Fibroblast of lung (primary cell): ENCODE measurements at places on chromosomes 16 and 17. TPM values are rescaled to one million over a fixed set of nuclear protein-coding genes. Genes with fewer than 3 reads are reported as not detected.

GRCh38 chr17:15264542-15264941 is 584 bp downstream of the PMP22 start:
- no peak for DNase-seq

- DNase-seq = no peak
Measured at GRCh38 chr17:66840061-66840460, 5.1 kb downstream of the CACNG5 start.

The UMOD gene
- total RNA-seq = not detected in 2 replicates

DNA sequence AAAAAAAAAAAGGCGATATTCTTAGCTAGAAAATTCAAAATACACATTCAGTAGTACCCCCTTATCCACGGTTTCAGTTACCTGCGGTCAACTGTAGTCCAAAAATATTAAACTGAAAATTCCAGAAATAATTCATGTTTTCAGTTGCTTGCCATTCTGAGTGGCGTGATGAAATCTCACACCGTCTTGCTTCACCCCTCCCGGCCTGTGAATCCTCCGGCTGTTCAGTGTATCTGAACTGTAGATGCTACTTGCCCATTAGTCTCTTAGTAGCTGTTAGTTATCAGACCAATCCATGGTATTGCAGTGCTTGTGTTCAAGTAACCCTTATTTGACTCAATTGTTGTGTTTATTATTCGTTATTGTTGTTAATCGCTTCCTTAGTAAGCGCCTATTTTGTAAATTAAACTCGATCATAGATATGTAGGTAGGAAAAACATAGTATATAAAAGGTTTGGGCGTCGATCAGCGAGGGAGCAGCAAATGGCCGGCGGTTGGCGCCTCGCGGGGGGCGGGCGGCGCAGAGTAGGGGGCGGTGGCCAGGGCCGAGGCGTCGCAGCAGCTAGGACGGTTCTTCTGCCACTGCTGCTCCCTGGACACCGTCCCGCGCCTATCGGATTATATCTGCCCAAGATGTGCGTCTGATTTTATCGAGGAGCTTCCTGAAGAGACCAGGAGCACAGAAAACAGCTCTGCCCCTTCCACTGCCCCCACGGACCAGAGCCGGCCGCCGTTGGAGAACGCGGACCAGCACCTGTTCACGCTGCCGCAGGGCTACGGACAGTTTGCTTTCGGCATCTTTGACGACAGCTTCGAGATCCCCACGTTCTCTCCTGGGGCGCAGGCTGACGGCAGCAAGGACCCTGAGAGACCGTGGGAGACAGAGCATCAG is 39.8 kb upstream of the AKAP1 start:
- DNase-seq = no peak

DNA sequence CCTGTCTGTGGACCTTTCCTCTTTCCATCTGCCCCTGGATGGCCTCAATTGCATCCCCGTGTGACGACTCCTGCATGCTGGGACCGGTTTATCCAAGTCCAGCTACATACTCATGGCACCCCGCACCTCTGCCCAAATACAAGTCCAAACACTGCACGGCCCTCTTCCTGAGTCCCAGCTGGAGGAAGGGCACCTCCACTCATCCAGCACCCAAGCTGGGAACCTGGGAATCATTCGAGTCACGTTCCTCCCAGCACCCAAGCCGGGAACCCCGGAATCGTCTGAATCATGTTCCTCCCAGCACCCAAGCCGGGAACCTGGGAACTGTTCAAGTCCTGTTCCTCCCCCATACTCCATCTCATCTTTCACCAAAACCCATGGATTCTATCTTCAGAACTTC is 10.2 kb downstream of the TRARG1 start:
- no peak for DNase-seq

GRCh38 chr16:89696670-89697128 is 4.8 kb downstream of the SPATA2L start:
- no peak for DNase-seq

The KRT24 gene
- not detected in 2 replicates for total RNA-seq

DNA sequence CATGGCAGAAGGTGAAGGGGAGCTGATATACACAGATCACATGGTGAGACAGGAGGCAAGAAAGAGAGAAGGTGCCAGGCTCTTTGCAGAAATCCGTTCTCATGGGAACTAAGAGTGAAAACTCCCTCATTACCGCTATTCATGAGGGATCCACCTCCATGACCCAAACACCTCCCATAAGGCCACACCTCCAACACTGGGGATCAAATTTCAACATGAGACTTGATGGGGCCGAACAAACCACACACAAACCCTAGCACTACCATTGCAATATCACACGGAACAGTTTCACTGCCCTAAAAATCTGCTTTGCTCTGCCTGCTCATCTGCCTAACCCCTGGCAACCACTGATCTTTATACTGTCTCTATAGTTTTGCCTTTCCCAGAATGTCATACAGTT is 34.8 kb downstream of the C17orf67 start:
- peak; percentile 20 for DNase-seq

- DNase-seq = no peak
Measured at GRCh38 chr16:65126845-65127624, 5.2 kb upstream of the CDH11 start.

- DNase-seq = no peak
Measured at GRCh38 chr17:58315281-58315711, 13.3 kb downstream of the TSPOAP1 start.

DNA sequence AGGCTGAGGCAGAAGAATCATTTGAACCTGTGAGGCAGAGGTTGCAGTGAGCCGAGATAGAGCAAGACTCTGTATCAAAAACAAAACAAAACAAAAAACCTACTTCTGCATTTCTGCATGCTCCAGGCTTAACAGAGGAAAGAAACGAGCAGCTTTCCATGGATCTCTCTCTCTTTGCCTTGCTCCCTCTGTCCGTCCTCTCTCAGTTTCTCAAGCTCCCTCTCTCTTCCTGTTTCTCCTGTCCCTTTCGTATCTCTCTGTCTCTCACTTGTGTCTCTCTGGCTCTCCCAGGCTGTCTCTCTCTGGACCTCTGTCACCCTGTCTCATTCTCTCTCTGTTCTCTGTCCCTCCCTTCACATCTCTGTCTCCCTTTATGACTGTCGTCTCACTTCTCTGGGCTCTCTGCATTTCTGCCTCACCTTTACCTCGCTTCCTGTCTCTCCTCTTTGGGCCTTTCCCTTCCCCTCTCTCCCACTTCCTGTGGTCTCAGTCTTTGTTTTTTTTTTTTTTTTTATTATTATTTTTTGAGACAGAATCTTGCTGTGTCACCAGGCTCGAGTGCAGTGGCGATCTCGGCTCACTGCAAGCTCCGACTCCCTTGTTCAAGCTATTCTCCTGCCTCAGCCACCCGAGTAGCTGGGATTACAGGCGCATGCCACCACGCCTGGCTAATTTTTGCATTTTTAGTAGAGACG is 4.1 kb upstream of the PITPNA start:
- no peak for DNase-seq

The KRTAP4-9 gene
- not detected in 2 replicates for total RNA-seq

DNA sequence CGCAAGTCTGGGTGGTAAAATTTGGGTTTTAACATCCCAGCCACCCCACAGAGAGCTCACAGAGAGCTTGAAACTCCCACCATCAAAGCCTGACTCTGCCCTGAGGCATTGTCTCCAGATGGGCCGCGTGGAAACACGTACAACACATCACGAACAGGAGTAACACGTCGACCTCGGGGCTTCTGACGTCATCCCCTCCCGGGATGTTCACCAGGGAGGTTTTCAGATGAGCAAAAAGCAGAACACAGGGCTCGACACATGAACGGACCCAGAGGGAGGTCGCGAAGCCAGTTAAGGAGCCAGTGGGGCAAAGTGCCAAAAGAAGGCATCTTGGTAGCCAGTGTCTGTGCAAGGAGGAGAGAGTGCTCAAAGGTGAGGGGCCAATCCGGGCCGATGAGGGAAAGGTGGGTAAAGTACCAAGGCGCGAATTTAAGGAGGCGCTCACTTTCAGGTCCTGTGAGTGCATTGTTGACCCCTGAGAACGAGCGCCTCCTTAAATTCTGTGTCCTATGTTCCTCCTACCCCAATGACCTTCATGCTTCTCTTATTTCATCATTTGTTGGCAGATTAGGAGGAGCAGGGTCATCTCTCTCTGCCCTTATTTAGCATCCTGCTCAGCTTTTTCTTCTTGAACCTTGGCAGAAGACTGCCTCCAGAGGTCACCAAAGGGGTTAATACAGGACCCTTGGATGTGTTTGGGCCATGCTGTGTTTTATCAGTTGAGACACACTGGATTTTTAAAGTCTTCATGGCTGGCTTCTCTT is 5.6 kb downstream of the RCVRN start:
- no peak for DNase-seq

- DNase-seq = no peak
Measured at GRCh38 chr16:31329671-31330552, 25.1 kb upstream of the ITGAX start.

DNA sequence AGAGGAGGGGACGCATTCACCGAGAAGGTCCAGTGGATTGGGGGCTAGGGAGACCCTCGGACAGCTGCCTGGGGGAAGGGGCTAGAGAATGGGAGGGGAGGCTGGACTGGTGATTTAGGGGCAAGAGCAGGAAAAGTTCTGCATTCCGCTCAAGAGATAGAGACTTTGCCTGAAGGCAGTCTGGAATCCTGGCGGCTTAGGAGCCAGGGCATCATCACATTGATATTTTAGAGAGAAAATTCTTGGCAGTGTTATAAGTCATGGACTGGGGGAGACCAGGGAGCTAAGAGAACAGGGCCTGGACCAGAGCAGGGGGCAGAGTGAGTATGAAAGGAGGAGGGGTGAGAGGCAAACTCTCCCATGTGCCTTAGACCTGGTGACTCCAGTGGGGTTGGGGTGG is 35.8 kb downstream of the MSI2 start:
- no peak for DNase-seq

The MPO gene
- total RNA-seq = not detected in 2 replicates

DNA sequence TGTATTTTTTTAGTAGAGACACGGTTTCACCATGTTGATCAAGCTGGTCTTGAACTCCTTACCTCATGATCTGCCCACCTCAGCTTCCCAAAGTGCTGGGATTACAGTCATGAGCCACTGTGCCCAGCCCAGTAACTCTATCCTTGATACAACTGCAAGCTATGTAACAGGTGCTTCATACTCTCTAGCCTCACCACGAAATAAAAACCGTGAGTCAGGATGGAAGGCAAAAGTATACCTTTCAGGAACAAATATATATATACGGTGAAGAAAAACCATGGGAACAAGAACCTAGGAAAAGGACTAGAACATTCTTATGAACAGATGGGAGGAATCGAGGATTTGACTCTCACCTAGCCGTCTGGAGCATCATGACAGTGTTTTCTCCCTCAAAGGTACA is 9.6 kb upstream of the FBF1 start:
- DNase-seq = no peak

The TTC19 gene
- total RNA-seq = 23.0 and 36.2 TPM in 2 replicates

GRCh38 chr17:49989518-49989880 is 5.5 kb downstream of the DLX3 start:
- DNase-seq = no peak

- DNase-seq = no peak
Measured at GRCh38 chr17:42268236-42268635, 8.0 kb downstream of the STAT5B start.

- DNase-seq = no peak
Measured at GRCh38 chr16:61371881-61372280, 664.4 kb downstream of the CDH8 start.

- peak; percentile 63 for DNase-seq
Measured at GRCh38 chr17:31582151-31582907, 190.9 kb downstream of the RAB11FIP4 start.

The PIRT gene
- not detected in 2 replicates for total RNA-seq

GRCh38 chr17:28501421-28502284 is 4.5 kb upstream of the FOXN1 start:
- DNase-seq = no peak

The LIMD2 gene
- 3.1 and 3.3 TPM in 2 replicates for total RNA-seq

The PER1 gene
- 3.1 and 6.9 TPM in 2 replicates for total RNA-seq

The SLC5A11 gene
- under 0.01 TPM in 1 of 2 replicates, not detected in the other for total RNA-seq

The CCDC154 gene
- total RNA-seq = 0.50 and 0.51 TPM in 2 replicates

- no peak for DNase-seq
Measured at GRCh38 chr16:51157698-51158097, 6.6 kb upstream of the SALL1 start.

The OSGIN1 gene
- total RNA-seq = 3.6 and 6.6 TPM in 2 replicates

GRCh38 chr17:73091770-73092522 is 542 bp downstream of the SLC39A11 start:
- peak; percentile 35 for DNase-seq

The PRPSAP2 gene
- total RNA-seq = 37.8 and 47.4 TPM in 2 replicates

The KRTAP3-1 gene
- total RNA-seq = not detected in 2 replicates

The TMED6 gene
- total RNA-seq = not detected in 2 replicates

DNA sequence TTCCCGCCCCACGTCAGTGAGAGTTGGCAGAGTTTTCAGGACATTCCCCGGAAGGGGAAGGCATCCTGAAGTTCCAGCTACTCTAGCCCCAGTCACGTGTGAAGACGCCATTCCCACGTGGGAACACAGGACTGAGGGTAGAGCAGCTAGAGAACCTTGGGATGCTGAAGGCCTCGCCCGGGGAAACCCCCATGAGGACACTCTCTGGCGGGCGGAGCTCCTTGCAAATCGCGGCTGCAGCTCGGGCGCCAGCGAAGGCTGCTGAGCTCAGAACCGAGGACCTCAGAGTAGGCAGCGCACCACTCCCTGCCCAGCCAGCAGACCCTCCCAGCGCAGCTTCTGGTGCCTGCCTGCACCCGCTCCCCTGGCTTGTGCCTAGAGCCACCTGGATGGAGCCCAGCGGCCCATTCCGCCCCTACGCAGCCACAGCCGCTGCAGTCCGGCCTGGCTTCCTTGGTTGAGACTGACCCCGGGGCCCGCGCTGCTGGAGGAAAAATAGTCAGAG is 51.9 kb downstream of the SHCBP1 start:
- no peak for DNase-seq

- DNase-seq = peak; percentile 71
Measured at GRCh38 chr17:62892870-62893338, 73.1 kb upstream of the TANC2 start.

DNA sequence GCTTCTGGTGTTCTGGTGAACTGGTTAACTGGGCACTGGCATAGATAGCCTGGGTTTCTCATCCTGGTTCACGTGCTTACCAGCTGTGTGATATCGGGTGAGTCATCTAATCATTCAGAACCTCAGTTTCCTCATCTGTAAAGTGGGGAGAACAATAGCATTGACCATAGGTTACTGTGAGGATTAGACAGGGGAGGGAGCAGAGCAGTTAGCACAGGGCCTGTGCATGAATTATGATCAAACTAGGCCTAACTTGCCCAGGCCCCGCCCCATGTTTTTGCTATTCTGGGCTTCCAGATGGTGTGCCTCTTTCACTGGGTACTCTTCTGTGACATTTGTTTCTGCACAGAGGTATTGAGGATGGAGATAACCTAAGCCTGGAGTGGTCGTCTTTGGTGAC is 4.6 kb upstream of the KLHL36 start:
- no peak for DNase-seq

The RAB37 gene
- total RNA-seq = 0.26 and 0.66 TPM in 2 replicates

The STH gene
- total RNA-seq = not detected in 2 replicates
